SK-N-DZ (cell line): ENCODE measurements at places on chromosomes 4 and X.

- no peak for DNase-seq
These were observed 126.9 kb downstream of the MAML3 start for GRCh38 chr4:140027101-140027500.

DNA sequence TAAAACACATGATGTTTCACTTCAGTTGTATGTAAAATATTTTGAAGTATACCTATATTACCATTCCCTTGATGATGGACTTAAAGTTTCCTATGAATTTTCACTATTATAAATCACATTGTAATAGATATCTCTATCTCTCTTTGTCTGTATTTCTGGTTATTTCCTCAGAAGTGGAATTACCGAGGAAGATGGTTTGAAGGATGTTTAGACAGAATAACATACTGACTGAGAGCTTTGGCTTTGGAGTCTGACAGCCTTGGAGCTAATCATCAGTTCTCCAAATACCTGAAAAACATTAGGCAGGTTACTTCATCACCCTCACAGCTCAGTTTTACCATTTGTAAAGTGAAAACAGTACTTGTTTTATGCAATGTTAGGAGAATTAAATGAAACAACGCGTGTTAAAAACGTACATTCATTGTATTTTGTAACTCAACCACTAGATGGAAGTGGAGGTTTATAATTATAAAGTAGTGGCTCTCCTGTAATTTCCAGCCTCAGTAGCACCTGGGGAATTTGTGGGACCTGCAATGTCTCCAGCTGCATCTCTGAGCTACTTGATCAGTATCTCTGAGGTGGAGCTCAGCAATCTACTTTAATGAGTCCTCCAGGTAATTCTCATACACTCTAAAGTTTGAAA lies 14.3 kb downstream of the JCHAIN start:
- DNase-seq, result peak; percentile 25

GRCh38 chrX:110853610-110854009 lies 58.0 kb upstream of the CHRDL1 start:
- peak; percentile 19 for DNase-seq

DNA sequence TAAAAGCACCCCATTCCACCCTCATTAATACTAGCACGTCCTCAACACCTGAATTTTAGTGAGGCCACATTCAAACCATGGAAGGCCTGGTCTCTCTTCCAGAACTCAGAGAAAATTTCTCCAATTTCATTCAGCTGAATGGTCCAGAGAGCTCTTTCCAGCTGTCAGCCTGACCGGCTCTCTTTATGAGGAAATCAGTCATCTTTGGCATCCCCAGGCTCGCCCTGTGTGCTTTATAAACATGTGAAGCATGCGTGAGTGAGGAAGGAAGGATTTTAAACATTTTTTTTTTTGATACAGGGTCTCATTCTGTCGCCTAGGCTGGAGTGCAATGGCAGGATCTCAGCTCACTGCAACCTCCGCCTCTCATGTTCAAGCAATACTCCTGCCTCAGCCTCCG lies 1812.9 kb upstream of the TENM3 start:
- DNase-seq, result no peak

DNA sequence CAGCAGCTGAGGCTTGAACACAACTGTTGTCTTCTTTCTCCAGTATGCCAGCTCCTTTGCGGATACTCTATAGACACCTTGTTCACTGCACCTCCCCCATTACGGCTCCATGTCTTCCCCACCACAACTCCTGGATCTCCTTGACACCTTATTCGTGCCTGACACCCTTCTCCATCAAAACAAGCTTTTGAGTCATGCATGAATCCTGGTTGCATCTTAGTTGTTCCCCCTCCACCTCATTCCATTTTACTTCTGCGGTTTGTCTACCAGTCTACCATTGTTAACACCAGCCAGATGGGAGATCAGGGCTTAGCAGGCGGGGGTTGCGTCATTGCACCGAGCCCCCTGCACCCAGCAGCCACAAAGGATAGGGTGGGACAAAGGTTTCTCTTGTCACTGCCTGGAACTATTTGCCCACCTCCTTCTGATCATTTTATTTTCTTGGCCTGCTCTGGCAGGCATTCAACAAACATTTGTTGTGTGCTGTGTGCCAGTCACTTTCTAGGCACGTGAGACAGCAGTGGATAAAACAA lies 2.0 kb upstream of the CDK16 start:
- DNase-seq, result no peak
